ENCODE measurements at places on chromosomes 13 and 19.

- DNase-seq = no peak
Observed at GRCh38 chr13:22757530-22758120, 423.2 kb upstream of the SGCG start.

DNA sequence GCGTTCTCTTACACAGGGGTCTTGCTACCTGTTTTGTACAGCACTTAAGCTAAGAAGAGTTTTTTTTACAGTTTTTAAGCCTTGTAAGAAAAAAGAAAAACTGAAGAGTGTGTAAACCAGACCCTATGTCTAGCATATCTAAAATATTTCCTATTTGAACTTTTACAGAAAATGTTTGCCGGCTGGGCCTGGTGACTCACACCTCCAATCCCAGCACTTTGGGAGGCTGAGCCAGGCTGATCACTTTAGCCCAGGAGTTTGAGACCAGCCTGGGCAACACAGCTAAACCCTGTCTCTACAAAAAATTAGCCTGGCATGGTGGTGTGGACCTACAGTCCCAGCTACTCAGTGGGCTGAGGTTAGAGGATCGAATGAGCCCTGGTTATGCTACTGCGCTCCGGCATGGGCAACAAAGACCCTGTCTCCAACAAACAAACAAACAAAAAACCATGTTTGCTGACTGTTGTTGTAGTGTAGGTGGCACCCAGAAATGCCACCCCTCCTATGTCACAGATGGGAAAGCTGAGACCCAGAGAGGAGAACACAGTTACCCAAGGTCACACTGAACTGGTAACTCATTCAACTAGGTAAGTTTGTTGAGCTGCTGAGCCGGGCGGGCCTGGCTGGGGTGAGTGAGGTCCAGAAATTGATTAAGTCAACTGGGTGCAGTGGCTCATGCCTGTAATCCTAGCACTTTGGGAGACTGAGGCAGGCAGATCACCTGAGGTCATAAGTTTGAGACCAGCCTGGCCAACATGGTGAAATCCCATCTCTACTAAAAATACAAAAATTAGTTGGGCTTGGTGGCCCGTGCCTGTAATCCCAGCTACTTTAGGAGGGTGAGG, 1.9 kb upstream of the VASP start:
- no peak for DNase-seq

GRCh38 chr13:83150616-83151307, 731.5 kb downstream of the SLITRK1 start:
- no peak for DNase-seq

GRCh38 chr13:49527123-49527522, 31.4 kb downstream of the PHF11 start:
- no peak for DNase-seq

GRCh38 chr13:102872131-102872530, 26.3 kb downstream of the ERCC5 start:
- DNase-seq = no peak

DNA sequence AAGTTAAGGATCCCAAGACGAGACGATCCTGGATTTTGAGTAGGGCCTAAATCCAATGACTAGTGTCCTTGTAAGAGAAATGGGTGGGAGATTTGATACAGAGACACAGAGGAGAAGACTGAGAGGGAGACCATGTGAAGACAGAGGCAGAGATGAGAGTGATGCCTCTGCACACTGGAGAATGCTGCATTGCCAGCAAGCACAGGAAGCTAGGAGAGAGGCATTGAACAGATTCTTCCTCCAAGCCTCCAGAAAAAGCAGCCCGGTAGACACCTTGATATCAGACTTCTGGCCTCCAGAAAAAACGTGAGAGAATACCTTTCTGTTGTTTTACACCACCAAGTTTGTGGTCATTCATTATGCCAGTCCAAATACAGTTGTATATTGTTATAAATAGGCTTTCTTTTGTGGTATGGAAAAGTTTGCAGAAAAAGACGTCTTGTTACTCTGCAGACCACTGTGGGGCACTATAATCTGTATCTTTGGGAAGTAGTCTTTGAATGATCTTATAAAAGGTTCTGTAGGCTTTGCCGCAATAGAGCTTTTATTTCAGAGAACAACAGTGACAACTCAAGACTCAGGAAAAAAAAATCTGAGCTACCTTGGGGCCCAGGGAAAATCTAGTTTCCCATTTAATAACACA, 17.9 kb upstream of the RFC3 start:
- no peak for DNase-seq

DNA sequence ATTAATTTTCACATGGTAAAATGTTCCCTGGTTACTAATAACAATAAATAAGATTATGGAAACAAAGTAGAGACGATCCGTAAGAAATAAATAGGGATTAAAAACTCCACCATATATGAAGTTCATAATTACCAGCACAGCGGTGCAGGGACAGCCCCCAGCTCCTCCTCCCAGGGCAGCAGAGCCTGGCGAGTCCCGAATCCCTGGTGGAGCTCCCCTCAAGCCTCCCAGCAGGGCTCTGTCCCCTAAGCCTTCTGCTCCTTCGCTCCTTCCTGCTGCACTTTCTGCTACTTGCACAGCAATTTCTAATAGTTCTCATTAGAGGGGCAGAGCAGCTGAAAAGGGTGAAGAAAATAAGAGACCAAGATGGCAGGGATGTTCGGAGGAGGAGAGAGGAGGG, 43.6 kb downstream of the RASA3 start:
- no peak for DNase-seq

- no peak for DNase-seq
Observed at GRCh38 chr13:49951754-49952535, 15.8 kb upstream of the SPRYD7 start.

Measured in activated T-helper 2 cell treated with anti-CD3 and anti-CD28 coated beads, Interferon-gamma antibody, Interleukin-2, Interleukin-4, amounts not matched to agents 10 μg/mL and 5 μg/mL and 100 μg/mL, durations not matched to agents 14 hours and 24 hours and 36 hours (primary cell).